ENCODE measurements at places on chromosomes 11 and 22.
A peak's percentile ranks its signal among the peaks of the same experiment; 100 is the strongest.

DNA sequence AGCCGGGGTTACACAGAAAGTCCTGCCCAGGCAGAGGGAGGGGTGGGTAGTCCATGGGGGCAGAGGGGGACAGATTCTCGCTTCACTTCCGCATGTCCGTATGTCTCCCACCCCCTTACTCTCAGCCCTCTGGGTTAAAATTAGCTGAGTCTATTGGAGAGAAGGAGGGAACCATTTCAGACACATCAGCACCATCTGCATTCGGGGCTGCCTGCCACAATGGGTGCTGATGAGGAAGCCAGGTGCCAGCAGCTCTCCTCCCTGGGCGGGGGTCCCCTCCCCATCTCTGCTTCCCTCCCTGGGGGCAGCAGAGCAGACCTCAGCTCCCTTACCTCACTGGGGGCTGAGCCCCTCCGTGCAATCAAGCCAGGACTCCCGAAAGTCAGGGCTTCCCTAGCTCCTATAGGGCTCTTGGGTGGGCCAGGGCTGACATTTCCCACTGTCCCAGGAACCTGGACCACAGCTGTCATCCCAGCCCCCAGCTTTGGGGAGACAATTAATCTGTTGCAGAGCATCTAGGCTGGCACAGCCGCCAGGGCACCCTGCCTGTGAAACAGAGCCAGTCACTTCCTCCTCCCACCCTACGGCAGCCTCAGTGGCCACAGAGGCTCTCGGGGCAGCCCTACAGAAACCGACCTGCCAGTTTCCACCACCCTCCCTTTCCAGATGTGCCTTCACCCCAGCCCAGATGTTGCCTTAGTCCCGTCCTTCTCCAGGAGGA is 67.3 kb downstream of the PDE2A start:
- DNase-seq = no peak

GRCh38 chr22:38142606-38143005 is 32.1 kb upstream of the BAIAP2L2 start:
- DNase-seq = no peak

- DNase-seq = no peak
Observed at GRCh38 chr22:37278261-37278660, 4.0 kb upstream of the CYTH4 start.

- no peak for DNase-seq
Observed at GRCh38 chr22:48224332-48224731, 1461.9 kb downstream of the TBC1D22A start.

DNA sequence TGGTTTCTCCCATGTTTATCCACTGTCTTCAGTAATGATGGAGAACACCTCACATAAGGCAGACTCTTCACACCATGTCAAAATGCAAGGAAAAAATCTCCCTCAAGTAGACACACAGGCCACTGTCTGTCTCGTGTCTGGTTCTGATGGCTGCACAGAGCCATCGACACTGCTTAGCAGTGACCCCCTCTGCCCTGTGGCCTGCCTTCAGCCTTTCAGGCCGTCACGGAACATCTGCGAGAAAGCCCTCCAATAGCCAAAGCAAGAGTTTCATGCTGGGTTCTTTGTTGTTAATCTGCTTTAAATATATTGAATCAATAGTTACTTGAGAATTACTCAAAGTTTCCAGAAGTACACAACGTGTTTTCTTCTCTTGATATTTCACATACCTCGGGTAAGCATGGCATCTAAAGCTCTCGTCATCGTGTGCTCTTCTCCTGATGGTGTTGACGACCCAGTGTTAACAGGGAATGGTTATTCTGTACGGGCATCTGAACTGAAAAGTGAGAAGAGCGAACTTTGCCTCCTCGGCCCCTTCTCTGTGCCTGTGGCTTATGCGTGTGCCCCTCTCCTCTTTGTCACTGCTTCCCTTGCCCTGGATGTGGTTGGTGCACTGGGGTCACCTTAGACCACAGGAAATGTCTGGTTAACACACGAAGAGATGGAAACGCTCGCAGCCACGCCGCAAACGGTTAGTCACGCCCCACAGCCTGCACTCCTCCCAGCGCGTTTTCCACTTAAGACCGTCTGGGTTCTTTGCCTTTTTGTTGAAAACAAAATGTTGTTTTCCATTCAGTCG is 33.4 kb upstream of the CTTN start:
- no peak for DNase-seq

DNA sequence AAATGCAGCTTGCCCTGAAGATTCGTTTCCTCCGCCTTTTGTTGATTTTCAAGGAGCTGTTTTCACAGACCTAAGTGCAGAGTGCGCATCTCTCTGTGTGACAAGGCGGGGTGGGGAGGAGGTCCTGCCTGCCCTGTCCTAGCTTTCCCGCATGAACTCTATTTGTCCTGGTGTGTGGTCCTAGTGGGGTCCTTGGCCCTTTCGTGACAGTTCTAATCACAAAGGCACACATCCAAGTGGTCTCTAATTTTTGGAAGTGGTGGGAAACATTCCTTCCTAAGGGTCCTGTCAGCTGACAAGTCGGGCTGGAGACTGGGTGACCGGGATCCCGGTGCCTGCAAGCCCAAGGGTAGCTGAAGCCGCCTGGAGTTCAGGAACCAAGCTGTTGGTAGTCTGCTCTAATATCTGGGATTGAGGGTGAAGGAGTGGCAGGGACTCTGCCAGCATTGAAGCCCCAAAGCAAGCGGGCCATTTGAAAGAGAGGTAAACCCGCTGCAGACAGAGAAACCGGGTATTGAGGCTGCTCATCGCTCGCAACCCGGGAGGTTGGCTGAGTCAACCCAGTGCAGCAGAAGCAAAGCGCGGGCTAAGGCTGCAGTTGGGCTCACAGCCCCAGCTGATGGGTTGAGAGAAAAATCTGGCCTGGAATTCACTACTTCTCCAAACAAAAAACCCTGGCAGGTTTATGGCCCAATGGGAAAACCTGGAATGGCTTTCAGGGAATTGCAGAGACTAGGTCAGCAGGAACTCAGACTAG is 28.1 kb upstream of the FBXO3 start:
- DNase-seq = peak; percentile 92

DNA sequence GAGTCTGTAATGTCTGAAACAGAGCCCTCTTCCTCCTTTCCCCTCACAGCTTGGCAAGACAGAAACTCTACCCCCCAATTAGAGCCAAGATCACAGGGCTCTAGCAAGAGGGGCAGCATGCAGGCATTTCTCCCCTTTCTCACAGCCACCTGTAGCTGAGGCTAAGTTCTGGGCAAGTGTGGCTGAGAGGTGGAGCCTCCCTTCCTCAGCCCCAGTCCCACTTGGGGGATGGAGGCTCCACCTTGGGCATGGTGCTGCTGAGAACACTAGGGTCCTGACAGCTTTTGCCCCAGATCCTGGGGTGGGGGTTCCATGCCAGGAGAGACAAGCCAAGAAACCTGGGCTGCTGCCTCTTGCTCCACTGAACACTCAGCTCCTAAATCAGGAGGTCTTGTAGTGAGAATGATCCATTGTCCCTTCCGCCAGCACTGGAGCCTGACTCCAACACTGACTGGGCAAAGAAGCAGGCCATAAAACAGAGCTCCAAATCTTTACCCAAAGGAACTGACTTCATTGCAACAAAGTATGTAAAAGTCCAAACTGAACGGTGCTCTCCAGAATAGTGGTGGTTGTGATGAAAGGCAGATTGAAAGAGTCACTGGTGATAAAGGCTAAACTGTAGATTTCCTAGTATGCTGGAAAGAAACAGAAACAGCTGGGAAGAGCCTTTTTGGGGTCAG is 25.6 kb downstream of the NARS2 start:
- DNase-seq = no peak

DNA sequence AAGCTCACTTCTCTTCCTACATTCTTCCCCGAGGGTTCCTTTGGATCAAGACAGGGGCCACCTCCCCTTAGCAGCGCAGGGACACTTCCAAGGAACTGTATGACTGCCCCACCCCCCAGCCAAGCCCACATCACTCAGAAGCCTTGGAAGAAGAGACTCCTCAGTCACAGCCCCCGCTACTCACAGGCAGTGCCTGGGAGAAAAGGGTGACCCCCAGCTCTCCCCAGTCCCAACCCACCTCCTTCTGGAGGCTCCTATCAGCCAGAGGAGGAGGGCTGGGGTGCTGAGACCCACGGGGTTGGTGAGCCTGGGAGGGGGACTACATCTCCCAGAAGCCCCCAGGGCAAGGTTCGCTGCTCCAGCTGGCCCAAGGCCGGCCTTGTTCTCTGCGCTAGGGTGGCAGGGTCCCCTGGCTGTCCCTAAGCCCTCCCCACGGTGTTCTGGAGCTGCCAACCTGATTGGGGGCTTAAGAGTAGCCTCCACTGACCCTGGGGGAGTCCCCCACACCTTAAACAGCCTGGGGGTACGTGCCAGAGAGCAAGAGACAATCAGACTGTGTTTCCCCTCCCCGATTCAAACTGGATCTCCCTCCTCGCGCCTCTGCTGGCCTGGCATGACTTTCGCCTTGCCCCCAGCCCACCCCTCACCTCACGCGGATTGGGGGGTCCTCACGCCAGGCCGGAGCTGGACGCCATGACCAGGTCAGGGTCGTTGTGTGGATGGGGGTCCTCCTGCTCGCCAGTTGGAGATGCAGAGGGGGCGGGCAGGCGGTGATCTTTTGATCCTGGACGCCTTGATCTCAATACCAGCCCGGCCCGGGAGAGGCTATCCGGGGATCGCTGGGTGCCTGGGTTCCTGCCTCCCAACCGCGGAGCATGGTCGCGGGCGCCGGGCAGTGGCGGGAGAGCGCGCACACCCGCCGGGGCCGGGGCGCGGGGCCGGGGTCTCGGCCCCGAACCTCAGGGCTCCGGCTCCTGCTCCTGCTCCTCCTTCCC is 838 bp downstream of the BCL9L start:
- peak; percentile 37 for DNase-seq

DNA sequence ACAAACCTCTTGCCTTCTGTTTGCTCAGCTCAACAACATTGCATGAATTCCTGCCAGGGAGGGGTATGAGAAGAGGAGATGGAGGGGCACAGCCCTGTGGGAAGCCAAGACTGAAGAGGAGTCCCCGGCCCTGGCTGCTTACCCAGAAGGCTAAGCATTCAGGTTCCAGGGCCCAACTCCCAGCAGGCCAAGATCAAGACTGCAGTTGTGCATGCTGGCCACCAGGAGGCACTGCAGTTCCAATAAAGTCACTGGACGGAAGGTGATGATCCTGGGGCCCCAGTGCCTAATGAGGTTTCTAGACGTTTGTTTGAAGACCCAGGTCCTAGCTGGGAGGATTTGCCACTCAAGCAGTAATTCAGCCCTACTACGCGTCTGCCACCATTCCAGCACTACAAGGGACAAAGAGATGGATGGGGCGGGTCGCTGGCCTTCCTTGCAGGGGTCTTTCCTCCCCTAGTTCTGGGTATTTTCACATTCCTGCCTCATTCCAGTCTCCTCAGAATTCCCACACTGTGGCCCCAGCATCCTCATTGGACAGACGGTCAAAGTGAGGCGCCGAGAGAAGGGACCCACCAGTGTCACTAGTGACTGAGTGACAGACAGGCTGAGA is 23.6 kb downstream of the ALX4 start:
- DNase-seq = peak; percentile 40

- no peak for DNase-seq
Observed at GRCh38 chr22:17120711-17121232, 388 bp downstream of the TMEM121B start.

DNA sequence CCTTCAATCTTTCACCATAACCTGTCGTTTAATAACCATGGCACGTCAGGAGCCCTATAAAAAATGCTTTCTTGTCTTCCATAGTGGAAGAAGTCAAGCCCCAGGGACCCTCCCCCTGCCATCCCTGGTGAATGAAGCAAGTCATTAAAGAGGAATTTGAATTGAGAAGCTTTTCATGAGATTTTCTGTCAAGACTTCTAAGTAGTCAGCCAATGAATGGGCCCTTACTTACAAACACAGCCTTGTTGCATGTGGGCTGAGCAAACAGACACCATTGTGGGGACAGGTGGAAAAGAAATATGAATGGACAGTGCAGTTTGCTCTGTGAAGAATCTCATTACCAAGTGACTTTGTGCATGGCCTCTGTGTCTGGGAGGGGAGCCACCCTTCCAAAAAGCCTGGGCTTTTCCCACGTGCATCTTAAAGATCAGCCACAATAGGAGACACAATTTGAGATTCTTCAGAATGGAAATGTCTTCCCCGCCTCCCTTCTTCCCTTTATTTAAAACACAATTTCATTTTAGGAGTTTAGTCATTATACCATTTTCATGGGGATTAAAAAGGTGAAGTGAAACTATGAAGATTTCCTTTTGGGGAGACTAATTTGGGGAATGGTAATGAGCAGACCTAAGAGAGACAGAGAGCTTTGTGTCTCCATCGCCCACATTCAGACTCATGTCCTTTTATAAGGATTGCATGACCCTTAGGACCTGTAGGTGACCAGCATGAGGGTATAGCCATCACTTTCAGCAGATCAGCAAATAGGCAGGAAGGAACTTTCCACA is 152.0 kb downstream of the LRRC4C start:
- no peak for DNase-seq

DNA sequence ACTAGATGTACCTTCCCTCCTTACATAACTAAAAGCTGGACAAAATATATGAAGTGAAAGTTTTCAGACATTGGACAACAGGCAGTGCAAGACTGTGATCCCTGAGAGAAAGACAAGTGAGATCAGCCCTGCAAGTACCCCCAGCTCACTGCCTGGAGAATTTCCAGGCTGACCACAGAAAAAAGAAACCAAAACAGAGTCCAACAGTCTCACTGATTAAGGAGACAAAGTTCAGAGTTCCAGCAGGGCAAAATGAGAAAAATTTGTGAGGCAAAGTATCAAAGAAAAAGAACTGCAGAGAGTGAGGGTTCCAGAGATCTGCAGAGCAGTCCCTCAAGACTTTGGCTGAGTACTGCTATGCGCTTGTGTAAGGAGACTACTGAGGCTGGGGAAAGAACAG is 47.3 kb upstream of the TMEM45B start:
- DNase-seq = no peak

DNA sequence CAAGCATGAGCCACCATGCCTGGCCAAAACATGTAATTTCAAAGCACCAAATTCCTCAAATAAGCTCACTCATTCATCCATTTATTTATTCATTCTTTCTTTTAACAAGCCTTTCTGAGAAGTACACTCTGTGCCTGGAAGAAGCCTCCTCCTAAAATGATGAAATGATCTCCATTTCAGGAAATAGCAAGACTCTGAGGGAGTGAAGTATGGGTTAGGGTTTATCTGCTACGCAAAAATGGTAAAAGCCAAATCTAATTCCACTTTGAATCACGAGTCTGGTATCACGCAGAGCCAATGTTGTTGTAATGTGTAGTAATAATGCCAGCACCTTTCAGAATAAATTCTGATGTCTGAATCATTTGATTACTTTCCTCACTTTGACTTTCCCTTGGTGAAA is 1041.8 kb downstream of the LRRC4C start:
- no peak for DNase-seq

DNA sequence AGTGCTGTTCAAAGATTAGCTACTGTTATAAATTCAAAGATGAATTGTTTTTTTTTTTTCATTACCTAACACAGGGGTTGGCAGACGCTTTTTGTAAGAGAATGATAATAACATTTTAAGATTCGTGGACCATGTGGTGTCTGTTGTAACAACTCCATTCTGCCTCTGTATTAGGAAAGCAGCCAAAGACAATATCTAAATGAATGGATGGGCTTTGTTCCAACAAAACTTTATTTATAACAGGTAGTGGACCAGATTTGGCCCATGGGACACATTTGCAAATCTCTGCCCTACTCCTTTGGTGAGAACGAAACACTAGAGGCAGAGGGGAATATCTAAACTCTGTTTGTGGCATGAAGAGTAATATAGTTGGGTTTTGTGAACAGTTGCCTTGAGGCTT is 83.6 kb upstream of the BLID start:
- DNase-seq = peak; percentile 42

GRCh38 chr11:110022548-110022947 is 70.6 kb upstream of the ZC3H12C start:
- DNase-seq = no peak
